ENCODE measurements at places on chromosomes 3 and 15. TPM values are rescaled to one million over a fixed set of nuclear protein-coding genes. Genes with fewer than 3 reads are reported as not detected.
A peak's percentile ranks its signal among the peaks of the same experiment; 100 is the strongest.

- no peaks in the 10 kb centered on the region for H3K36me3 ChIP-seq
- no peak overlapping the region for H3K27ac ChIP-seq
- no peaks in the 10 kb centered on the region for H3K4me1 ChIP-seq
- H3K4me3 ChIP-seq: no peak overlapping the region
- H3K27me3 ChIP-seq: no peaks in the 10 kb centered on the region
These were observed 20.7 kb upstream of the PPARG start for GRCh38 chr3:12268049-12268735.

- DNase-seq: peak; percentile 80
- peak overlapping the region; percentile 74 for H3K4me3 ChIP-seq
- H3K27me3 ChIP-seq: no peaks in the 10 kb centered on the region
- H3K36me3 ChIP-seq: no peaks in the 10 kb centered on the region
- H3K27ac ChIP-seq: peak overlapping the region; percentile 93
These were observed 1.3 kb downstream of the TNK2 start for GRCh38 chr3:195906865-195907683.

DNA sequence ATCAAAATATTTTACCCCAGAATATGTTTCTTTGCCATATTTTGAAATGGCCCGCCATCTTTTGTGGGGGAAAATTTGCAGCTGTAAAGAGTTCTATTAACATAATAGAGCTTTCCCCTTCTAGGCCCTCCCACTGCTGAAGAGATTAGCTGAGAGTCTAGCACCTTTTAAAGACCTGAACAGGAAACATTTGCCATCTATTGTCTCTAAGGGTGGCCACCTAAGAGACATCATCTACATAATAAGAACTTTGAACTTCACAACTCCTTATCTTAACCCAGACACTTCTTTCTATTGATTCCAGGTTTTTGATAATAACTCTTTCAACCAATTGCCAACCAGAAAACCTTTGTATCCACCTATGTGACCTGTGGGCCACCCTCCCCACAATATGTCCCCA, 54.7 kb upstream of the TRPM1 start:
- H3K27me3 ChIP-seq: no peaks in the 10 kb centered on the region
- no peak overlapping the region for H3K27ac ChIP-seq
- H3K4me3 ChIP-seq: no peak overlapping the region
- no peaks in the 10 kb centered on the region for H3K36me3 ChIP-seq

DNA sequence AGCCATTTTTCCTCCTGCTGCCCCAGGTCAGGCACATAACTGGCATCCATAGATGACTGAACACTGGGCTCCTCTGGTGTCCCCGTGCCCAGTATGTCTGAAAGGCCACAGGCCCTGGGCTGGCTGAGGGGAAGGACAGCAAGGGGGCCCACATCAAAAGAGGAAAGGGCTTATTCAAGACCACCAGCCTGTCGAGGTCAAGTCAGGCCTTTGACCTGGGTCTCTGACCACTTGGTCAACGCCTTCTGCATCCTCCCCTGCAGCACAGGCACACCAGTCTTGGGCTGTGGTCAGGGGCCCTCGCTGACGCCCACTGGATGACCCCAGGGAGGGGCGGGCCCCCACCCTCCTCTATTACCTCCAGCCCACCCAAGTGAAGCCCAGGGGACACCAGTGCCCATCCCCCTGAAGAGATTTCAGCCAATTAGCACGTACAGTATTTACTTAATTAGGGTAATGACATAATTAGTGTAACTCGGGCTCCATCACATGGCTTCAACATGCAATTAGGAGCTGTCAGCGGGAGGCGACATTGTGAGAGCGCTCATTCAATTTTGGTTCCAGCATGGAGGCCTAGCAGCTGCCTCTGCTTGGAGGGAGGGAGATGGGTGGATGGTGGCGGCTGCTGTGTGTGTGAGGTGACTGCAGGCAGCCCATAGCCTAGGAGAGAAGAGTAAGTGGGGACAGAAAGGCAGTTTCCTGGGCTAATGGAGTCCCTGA, 13.5 kb upstream of the DNAH1 start:
- no peaks in the 10 kb centered on the region for H3K27me3 ChIP-seq
- no peak overlapping the region for H3K27ac ChIP-seq
- no peaks in the 10 kb centered on the region for H3K36me3 ChIP-seq

GRCh38 chr3:195114786-195115599, 156.0 kb downstream of the XXYLT1 start:
- DNase-seq: no peak
- H3K36me3 ChIP-seq: no peaks in the 10 kb centered on the region
- H3K27me3 ChIP-seq: no peaks in the 10 kb centered on the region

DNA sequence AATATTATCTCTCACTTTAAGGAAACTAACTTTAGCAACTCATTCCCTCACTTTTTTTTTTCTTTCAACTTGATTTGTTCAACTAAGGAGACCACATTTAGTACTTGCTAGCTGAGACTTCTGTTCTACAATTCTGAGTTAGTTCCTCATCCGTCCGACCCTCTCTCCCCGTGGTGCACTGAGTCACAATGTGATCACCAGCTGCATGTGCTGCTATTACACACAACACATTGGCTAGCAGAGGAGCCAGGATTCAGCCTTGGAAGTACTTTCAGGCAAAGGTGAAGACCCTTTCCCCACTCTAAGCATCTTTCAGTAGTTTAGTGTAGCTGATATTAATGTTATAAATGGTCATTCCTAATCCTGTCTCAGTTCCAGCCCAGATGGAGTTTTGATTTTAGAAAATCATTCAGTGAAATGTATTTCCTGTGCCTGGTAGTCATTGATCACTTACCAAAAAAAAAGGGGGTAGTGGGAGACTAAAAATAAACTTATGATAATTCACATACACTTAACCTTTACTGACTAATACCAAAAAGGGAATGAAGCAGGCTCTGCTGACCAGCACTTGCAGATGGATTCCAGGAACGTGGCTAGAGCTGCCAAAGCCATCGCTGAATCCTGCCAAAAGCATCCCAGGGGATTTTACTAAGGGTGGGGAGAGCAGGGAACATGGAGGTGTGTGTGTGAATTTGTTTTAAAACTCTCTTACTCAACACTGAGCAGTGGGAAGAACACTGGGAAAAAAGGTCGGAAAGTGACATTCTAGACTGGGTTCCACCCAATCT, 424.8 kb downstream of the LPP start:
- no peaks in the 10 kb centered on the region for H3K36me3 ChIP-seq
- no peak overlapping the region for H3K27ac ChIP-seq
- no peaks in the 10 kb centered on the region for H3K27me3 ChIP-seq

- no peaks in the 10 kb centered on the region for H3K27me3 ChIP-seq
- no peak for DNase-seq
- H3K4me3 ChIP-seq: no peak overlapping the region
- H3K4me1 ChIP-seq: no peaks in the 10 kb centered on the region
These were observed 4.6 kb upstream of the TM4SF1 start for GRCh38 chr3:149382101-149382467.

DNA sequence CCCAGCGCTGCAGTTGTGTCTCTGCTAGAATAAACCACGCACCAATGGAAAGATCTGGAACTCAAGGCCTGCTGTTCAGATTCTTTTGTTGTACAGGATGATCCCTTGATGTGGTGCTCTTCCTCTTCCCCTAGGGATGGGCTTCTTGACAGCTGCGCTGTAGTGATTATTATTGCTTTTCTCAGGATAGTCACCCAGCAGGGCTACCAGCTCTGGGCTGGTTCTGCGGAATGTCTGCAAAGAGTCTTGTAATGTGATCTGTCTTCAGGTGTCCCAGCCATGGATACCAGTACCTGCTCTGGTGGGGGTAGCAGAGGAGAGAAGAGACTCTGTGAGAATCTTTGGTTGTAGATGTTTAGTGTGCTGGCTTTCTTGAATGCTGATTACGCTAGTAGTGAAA, 974.2 kb downstream of the NSUN3 start:
- H3K36me3 ChIP-seq: no peaks in the 10 kb centered on the region
- H3K27ac ChIP-seq: no peak overlapping the region
- H3K27me3 ChIP-seq: no peaks in the 10 kb centered on the region
- no peak overlapping the region for H3K4me3 ChIP-seq
- no peak for DNase-seq

- no peak for DNase-seq
- H3K36me3 ChIP-seq: peaks cover 12% of the 10 kb centered on the region
- no peak overlapping the region for H3K4me3 ChIP-seq
- no peaks in the 10 kb centered on the region for H3K4me1 ChIP-seq
- no peak overlapping the region for H3K27ac ChIP-seq
- no peaks in the 10 kb centered on the region for H3K27me3 ChIP-seq
These were observed 78.2 kb downstream of the FAIM start for GRCh38 chr3:138686771-138687221.

- peak overlapping the region; percentile 73 for H3K4me3 ChIP-seq
- H3K4me1 ChIP-seq: no peaks in the 10 kb centered on the region
- H3K36me3 ChIP-seq: no peaks in the 10 kb centered on the region
- H3K27ac ChIP-seq: peak overlapping the region; percentile 87
These were observed 664 bp downstream of the PPCDC start for GRCh38 chr15:75023872-75024636.

DNA sequence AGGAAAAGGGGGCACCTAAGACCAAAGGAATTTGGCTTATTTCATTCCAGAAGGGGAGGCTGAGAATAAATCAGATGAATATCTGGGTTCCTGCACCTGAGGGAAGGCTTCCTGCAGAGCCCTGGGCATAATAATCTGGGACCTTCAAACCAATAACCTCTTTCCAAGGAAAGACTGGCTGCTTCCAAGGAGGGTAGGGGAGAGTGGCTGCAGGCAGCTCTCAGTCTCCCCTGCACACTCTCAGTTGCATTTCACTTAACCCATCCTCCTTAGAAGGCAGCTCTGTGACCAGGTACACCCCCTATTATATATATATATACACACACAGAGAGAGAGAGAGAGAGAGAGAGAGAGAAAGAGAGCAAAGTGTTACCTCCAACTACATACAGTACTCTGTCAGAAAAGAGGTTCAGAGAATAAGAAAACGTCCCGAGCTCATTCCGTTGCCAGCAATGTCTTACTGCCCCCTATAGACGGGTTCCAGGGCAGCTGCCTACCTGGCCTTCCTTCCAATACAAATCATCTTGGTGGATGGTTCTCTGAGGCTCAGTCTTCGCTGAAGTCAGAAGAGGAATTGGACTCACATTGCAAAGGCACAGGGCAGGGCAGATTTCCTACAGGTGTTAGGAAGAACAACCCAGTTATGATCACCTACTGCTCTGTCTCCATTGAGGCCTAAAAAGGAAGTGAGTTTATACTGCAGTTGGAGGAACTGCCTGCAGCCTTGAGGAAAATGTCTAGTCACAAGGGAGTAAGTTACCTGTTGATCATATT, 26.1 kb downstream of the CAPN3 start:
- H3K4me1 ChIP-seq: no peaks in the 10 kb centered on the region
- H3K36me3 ChIP-seq: no peaks in the 10 kb centered on the region
- DNase-seq: no peak
- no peaks in the 10 kb centered on the region for H3K27me3 ChIP-seq
- H3K4me3 ChIP-seq: no peak overlapping the region
- no peak overlapping the region for H3K27ac ChIP-seq

- no peak overlapping the region for H3K27ac ChIP-seq
- H3K4me1 ChIP-seq: no peaks in the 10 kb centered on the region
- no peak for DNase-seq
- no peak overlapping the region for H3K4me3 ChIP-seq
These were observed 68.5 kb downstream of the KCNH8 start for GRCh38 chr3:19216669-19217337.

- no peak overlapping the region for H3K27ac ChIP-seq
- H3K27me3 ChIP-seq: no peaks in the 10 kb centered on the region
- no peak overlapping the region for H3K4me3 ChIP-seq
- H3K36me3 ChIP-seq: no peaks in the 10 kb centered on the region
These were observed 46.3 kb downstream of the DGKG start for GRCh38 chr3:186315581-186316354.

- no peak overlapping the region for H3K27ac ChIP-seq
- no peaks in the 10 kb centered on the region for H3K36me3 ChIP-seq
- no peaks in the 10 kb centered on the region for H3K27me3 ChIP-seq
- H3K4me3 ChIP-seq: no peak overlapping the region
These were observed 256.4 kb downstream of the MEX3B start for GRCh38 chr15:81789403-81789802.

DNA sequence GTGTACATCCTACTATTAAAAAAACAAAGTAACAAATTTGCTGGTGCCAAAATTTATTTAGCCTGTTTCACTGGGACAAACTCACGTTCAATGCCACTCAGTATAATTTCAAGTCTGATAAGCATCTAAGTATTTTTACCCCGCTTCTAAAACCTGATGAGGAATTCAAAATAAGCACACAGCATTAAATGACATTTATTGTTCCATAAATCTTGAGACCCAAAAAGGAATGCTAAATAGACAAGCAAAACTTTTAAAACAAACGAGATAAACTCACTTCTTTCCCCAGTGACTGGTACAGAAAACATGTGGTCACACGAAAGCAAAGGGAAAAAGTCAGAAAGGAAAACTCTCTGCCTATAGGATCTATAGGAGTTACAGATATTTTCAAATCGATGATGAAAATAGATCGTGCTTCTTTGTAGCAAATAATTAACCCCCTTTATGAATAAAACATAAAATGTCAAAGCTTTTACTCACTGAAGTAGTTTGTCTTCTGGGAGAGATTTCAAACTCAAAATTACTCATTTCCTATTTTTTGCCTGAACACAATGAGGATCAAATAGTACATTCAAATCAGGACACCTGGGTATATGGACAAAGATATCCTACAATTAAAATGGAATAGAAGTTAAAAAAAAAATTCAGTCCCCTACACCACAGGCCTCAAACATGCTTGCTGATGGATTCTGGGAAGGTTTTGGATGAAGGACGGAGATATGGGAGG, 51.7 kb downstream of the UBP1 start:
- H3K4me1 ChIP-seq: no peaks in the 10 kb centered on the region
- peaks cover 87% of the 10 kb centered on the region for H3K36me3 ChIP-seq
- H3K4me3 ChIP-seq: no peak overlapping the region
- no peaks in the 10 kb centered on the region for H3K27me3 ChIP-seq

- no peaks in the 10 kb centered on the region for H3K4me1 ChIP-seq
- no peak overlapping the region for H3K4me3 ChIP-seq
- DNase-seq: no peak
- H3K36me3 ChIP-seq: no peaks in the 10 kb centered on the region
- no peak overlapping the region for H3K27ac ChIP-seq
- H3K27me3 ChIP-seq: no peaks in the 10 kb centered on the region
These were observed 49.9 kb downstream of the CLEC3B start for GRCh38 chr3:45075821-45076625.

DNA sequence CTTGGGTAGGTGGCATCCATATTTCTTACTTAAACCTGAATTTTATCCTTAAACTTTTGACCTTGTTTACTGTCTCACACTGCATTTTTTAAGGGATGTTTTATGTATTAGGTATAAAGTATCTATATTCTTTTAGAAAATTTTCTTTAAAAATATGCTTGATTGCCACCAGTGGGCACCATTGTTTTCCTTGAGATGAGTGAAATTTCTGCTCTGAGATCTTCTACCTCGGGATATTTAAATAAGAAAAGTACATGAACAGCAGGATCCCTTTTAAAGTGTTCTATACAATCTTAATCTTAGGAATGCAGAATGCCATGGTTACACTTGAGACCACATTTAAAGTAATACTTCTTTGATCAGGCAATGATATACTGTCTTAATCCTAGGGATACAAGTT, 108.7 kb downstream of the SLMAP start:
- no peaks in the 10 kb centered on the region for H3K27me3 ChIP-seq
- no peak for DNase-seq
- H3K27ac ChIP-seq: no peak overlapping the region
- H3K4me3 ChIP-seq: no peak overlapping the region

Gene SYNPR
- total RNA-seq: not detected

Gene RARB
- total RNA-seq: 2.5 TPM

Gene VILL
- 309 TPM for total RNA-seq

Gene PLSCR2
- not detected for total RNA-seq

Gene TIPARP
- 90.8 TPM for total RNA-seq

Gene DNAH12
- total RNA-seq: 0.35 TPM

Gene RETNLB
- 21.5 TPM for total RNA-seq

Gene MYO5C
- total RNA-seq: 60.2 TPM

Gene SEMA6D
- 120 TPM for total RNA-seq

Gene WNT7A
- total RNA-seq: not detected

Measured in Peyer's patch (tissue), 4 donors.